ENCODE measurements at places on chromosomes 2 and 18.

GRCh38 chr2:165010556-165010955 lies 55.2 kb upstream of the SLC38A11 start:
- no peak for DNase-seq

GRCh38 chr18:80132180-80132812 lies 23.2 kb downstream of the ADNP2 start:
- no peak for DNase-seq

GRCh38 chr2:128304715-128305554 lies 13.7 kb downstream of the HS6ST1 start:
- DNase-seq, result no peak

DNA sequence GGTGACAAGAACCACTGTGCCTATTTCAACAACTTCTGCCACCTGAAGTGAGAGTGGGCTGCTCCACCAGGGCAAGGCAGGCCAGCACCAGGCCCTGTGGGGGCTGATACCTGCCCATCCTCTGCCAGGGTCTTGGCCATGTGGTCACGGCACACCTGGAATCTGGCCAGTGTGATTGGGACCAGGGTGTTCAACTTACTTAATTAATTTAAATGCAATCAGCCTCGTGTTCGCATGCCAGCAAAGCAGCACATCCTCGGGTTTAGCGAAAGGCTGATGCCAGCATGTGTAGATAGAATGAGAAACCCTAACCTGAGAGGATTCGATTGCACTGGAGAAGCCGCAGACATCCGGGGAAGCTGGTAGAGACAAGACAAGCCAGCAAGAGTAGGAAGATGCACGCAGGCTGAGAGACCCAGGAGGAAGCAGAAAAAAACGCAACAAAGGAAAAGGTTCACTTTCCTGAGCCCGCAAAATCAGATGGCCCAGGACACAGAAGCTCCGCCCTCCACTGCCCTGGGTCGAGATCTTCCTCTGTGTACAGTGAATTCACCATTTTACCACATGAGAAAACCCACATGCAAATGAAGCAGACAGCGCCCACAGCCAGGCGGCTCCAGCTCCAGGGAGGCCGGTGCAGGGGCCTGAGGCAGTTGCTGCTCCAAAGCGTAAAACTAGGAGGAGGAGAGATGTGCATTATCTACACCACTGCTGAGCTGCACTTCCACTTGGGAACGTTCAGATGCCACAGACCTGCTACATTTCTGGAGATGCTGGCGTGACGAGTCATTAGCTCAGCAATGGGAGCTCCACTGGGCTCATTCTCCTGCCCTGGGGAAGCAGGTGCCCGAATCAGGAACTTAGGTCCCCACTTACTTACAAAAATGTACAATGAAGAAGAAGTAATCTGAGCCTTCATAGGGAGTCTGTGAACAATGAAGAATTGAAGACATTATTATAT lies 92.1 kb downstream of the TMEM18 start:
- DNase-seq, result no peak

GRCh38 chr18:69935319-69936190 lies 12.1 kb downstream of the CD226 start:
- DNase-seq, result no peak

DNA sequence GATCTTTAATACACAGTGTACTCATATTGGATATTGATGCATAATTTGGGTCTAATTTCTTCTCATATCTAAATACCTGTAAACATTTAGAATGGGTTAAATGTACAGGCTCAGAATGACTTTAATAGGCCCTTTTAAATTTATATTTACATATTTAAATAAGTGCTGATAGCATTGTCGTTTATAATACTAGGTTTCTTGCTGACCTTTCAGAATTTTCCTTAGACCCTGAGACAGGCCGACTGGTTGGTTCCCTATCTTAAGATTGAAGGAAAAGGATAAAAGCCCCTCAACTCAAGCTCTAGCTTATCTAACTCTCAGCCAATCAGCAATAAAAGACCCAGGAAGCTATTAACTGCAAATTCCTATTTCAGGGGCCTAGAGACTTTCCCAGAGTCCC lies 67.8 kb upstream of the HNMT start:
- no peak for DNase-seq

- no peak for DNase-seq
Measured at GRCh38 chr18:35728676-35729075, 147.1 kb downstream of the GALNT1 start.

DNA sequence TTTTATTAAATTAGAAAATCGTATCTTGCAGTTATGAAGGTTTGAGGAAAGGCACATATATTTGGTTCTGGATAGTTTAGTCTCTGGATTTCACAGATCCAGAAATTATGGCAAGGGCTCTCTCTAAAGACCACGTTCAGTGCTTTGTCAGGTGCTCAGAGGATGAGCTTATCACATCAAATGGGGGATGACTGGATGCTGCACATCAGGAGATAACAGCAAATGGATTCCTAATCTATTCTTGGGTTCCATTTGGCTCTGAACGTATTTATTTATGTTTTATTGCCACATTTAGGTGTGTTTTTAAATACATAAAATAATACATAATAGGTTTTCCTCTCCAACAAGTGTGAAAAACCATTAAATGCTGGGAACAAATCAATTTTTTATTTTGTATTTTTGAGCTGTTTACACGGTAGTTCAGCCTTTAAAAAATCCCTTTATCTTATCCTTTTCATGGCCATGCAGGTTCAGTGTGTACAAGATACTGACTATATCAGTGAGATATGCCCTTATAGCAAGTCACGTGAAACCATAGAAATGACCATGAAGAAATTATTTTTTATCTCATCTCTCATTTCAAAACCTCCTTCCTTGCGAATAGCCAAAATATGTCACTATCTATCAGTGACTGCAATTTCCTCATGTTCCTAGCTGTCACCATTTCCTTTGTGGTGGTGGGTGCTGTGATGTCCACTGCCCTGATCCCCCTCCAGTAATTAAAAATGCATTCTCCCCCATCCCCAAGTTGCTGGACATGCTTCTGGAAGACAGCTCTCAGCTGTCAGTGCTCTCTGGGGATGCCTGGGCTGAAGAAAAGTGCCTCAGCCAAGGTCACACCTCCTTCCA lies 25.9 kb upstream of the CXCR4 start:
- DNase-seq, result no peak

- no peak for DNase-seq
Measured at GRCh38 chr18:50182511-50182910, 12.4 kb downstream of the MYO5B start.

GRCh38 chr2:45929674-45930395 lies 278.4 kb downstream of the PRKCE start:
- DNase-seq, result no peak

GRCh38 chr2:60106836-60107529 lies 446.5 kb downstream of the BCL11A start:
- no peak for DNase-seq

DNA sequence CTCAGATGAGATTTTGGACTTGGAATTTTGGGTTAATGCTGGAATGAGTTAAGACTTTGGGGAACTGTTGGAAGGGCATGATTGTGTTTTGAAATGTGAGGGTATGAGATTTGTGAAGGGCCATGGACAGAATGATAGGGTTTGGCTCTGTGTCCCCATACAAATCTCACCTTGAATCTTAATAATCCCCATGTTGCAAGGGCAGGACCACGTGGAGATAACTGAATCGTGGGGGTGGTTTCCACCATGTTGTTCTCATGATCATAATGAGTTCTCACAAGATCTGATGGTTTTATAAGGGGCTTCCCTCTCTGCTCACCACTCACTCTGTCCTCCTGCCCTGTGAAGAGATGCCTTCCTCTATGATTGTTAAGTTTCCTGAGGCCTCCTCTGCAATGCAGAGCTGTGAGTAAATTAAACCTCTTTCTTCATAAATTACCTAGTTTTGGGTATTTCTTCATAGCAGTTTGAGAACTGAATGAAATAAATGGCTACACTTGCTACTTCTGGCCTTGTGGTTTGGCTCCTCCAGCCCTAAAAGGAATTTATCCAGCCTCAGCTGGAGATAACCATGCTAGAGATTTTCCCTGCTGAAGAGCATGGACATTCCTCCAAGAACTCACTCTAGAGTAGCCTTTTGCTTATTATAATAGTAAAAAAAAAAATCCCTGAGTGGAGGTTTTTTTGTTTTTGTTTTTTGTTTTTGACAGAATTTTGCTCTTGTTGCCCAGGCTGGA lies 144.3 kb upstream of the TFPI start:
- DNase-seq, result no peak

DNA sequence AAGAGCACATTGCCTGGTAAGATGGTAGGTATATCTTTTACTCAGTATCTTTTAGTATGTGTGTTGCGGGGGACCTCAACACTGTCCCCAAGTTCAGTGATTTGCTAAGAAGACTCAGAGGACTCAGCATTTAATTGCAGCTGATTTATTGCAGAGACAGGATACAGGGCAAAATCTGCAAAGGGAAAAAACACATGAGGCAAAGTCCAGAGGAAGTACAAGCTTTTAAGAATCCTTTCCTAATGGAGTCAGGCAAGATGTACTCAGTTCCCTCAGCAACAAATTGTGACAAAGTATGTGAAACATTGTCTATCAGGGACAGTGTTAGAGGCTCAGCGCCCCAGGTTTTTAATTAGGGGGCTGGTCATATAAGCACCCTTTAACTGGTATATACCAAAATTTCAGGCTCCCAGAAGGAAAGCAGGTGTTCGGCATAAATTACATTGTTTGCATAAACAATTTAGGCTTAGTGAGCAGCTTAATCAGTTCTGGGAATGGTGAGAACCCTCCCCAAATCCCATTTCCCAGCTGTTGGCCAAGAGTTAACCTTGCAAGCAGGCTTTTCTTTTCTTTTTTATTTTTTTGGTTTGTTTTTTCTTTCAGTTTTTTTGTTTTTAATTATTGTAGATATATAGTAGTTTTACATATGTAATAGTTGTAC lies 41.7 kb downstream of the RAB3GAP1 start:
- no peak for DNase-seq

Measured in RKO (cell line).